ENCODE measurements at places on chromosomes 5 and 9.

DNA sequence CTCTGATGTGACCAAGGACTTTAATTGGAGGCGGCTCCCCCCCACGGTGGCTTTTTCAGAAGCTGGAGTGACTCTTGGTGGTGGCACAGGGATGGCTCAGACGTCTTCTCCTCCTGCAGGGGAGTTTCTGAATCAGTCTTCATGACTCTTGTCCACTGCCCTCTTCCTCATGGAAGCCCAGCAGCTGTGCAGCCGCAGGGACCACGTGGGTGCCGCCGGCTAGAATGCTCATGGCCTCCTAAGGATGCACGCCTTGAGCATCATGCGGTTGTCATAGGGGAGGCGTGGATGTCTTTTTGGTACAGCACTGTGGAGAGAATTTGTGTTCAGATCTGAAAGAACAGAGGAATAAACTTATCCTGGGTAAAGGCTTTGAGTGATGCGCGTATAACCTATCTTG, 1.3 kb downstream of the TEX53 start:
- no peak overlapping the region for H3K4me3 ChIP-seq
- H3K27me3 ChIP-seq = no peaks in the 10 kb centered on the region
- peaks cover 2% of the 10 kb centered on the region for H3K36me3 ChIP-seq
- no peak overlapping the region for H3K27ac ChIP-seq
- H3K4me1 ChIP-seq = peaks cover 4% of the 10 kb centered on the region

GRCh38 chr9:7827056-7827455, 27.5 kb upstream of the DMAC1 start:
- no peaks in the 10 kb centered on the region for H3K36me3 ChIP-seq
- peaks cover 5% of the 10 kb centered on the region for H3K27me3 ChIP-seq

DNA sequence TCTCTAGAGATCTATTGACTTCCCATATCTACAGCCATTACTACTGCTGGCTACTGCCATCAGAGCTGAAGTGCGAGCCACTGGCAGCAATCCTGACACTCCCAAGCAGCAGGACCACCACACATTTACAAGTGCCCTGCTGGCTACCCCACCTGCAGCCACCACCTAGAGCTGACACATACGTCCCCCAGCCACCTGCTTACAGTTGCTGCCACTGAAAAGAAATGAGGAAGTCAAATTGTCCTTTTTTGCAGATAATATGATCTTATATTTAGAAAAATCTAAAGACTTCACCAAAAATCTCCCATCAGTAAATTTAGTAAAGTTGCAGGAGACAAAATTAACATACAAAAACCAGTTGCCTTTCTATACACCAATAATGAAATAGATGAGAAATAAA, 48.4 kb downstream of the ZNF484 start:
- peaks cover 7% of the 10 kb centered on the region for H3K36me3 ChIP-seq
- H3K4me1 ChIP-seq = no peaks in the 10 kb centered on the region
- DNase-seq = no peak
- no peak overlapping the region for H3K4me3 ChIP-seq
- H3K27ac ChIP-seq = no peak overlapping the region
- H3K27me3 ChIP-seq = peaks cover 24% of the 10 kb centered on the region

- H3K4me3 ChIP-seq = no peak overlapping the region
- H3K27ac ChIP-seq = peak overlapping the region; percentile 24
- peaks cover 44% of the 10 kb centered on the region for H3K4me1 ChIP-seq
These were observed 91.9 kb downstream of the CEMIP2 start for GRCh38 chr9:71676460-71676859.

DNA sequence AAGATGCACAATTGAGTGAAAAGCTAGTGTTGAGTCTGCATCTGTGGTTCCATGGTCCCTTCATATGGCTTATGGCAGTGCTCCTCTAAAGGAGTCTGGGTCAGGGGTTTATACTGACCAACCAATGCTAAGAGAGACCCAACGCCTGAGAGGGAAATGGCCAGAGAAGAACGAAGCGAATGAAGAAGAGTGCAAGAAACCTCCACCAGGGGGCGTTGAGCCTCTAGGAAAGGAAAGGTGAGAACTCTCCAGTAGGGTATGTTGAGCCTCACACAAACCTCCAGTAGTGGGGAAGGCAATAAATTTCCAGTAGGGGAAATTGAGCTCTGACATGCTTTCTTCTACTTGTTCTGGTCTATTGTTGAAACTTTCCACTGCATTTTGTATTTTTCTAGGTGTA, 470.6 kb downstream of the PRDM9 start:
- no peaks in the 10 kb centered on the region for H3K36me3 ChIP-seq
- no peaks in the 10 kb centered on the region for H3K27me3 ChIP-seq
- no peaks in the 10 kb centered on the region for H3K4me1 ChIP-seq
- no peak for DNase-seq

DNA sequence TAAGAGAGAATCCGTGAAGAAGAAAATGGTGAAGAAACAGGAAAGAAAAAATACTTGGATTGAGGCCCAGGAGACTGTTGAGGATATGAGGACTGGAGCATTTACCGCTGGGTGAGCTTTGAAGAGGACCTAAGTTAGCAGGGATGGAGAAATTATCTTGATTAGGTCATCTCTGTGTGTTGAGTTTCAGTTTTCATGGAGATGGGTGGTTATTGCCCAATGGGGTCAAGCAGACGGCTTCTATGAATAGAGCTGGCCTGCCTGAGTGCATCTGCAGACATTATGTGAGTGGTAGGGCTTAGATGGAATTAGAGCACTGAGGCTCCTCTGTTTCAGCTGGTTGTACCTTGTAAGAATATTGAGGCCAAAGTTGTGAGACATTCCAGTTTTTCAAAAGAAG, 245.4 kb upstream of the FBXL7 start:
- DNase-seq = no peak
- peaks cover 4% of the 10 kb centered on the region for H3K4me1 ChIP-seq
- H3K36me3 ChIP-seq = no peaks in the 10 kb centered on the region
- H3K27me3 ChIP-seq = peaks cover 7% of the 10 kb centered on the region

- no peaks in the 10 kb centered on the region for H3K27me3 ChIP-seq
- peak overlapping the region; percentile 28 for H3K27ac ChIP-seq
- H3K4me1 ChIP-seq = peaks cover 16% of the 10 kb centered on the region
- no peak overlapping the region for H3K4me3 ChIP-seq
These were observed 22.0 kb upstream of the PTBP3 start for GRCh38 chr9:112355427-112355897.

DNA sequence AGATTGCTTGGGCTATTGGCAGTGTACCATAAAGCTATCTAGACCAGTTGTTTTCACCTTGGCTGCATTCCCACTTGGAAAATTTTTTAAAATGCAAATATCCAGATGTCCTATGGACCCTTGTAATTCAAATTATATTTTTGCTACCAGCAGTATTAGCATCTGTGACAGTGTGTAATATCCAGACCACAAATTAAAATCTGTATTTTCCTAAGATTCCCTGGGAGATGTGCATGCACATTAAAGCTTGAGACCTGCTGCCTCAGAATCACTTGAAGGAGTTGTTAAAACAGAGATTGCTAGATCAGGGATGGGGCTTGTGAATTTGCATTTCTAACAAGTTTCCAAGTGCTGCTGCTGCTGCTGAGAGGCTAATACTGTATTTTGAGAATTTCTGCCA, 381.2 kb upstream of the PDE4D start:
- peaks cover 7% of the 10 kb centered on the region for H3K27me3 ChIP-seq
- H3K36me3 ChIP-seq = no peaks in the 10 kb centered on the region

DNA sequence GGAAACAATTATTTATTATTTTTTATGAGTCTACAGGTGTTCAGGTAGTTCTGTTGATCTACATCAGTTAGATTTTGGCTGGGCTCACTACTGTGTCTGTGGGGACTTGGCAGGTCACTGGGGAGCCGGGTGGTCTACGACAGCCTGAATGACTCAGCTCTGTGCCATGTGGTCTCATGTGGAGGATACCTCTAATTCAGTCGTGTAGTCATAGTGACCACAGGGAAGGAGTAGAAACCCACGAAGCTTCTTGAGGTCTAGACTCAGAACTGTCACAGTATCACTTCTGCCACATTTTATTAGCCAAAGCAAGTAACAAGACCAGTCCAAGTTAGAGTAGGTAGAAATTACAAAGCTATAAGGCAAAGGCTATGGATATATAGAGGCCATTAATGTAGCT, 64.7 kb upstream of the GRAMD2B start:
- no peak for DNase-seq
- H3K4me1 ChIP-seq = peaks cover 7% of the 10 kb centered on the region
- no peaks in the 10 kb centered on the region for H3K36me3 ChIP-seq
- H3K4me3 ChIP-seq = no peak overlapping the region
- H3K27me3 ChIP-seq = no peaks in the 10 kb centered on the region

GRCh38 chr5:149038336-149039080, 24.4 kb downstream of the SH3TC2 start:
- H3K36me3 ChIP-seq = no peaks in the 10 kb centered on the region
- no peak overlapping the region for H3K27ac ChIP-seq

DNA sequence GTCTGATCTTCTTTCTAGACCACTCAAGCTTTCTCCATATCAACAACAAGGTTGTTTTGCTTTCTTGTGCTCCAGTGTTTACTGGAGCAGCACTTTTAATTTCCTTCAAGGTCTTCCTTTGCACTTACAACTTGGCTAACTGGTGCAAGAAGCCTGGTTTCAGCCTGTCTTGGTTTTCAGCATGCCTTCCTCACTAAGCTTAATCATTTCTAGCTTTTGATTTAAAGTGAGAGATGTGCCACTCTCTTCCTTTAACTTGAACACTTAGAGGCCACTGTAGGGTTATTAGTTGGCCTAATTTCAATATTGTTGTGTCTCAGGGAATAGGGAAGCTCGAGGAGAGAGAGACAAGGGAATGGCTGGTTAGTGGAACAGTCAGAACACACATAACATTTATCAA, 13.4 kb downstream of the AK3 start:
- peaks cover 12% of the 10 kb centered on the region for H3K36me3 ChIP-seq
- H3K27me3 ChIP-seq = no peaks in the 10 kb centered on the region
- no peak overlapping the region for H3K27ac ChIP-seq
- DNase-seq = no peak
- no peak overlapping the region for H3K4me3 ChIP-seq
- peaks cover 9% of the 10 kb centered on the region for H3K4me1 ChIP-seq

DNA sequence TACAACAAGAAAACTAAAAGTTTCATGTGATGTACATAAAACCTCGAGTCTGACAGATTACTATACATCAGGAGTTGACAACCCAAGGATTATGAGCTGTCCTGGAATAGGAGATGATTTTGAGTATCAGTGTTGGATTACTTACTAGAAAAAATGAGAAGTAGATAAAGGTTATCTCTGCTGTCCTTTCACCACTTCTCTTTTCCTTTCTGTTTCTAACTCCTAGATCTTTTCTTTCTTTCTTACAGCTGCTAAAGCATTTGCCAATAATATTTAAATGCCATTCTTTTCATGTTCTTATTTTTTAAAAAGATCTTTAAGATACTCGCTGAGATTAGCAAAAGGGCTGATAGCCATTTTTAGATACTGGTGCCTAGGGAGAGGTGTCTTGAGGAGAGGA, 14.8 kb downstream of the RBM27 start:
- no peak overlapping the region for H3K4me3 ChIP-seq
- peaks cover 15% of the 10 kb centered on the region for H3K36me3 ChIP-seq
- no peak overlapping the region for H3K27ac ChIP-seq
- DNase-seq = no peak

- no peaks in the 10 kb centered on the region for H3K27me3 ChIP-seq
- peaks cover 9% of the 10 kb centered on the region for H3K36me3 ChIP-seq
- DNase-seq = no peak
- peaks cover 10% of the 10 kb centered on the region for H3K4me1 ChIP-seq
- peak overlapping the region; percentile 14 for H3K27ac ChIP-seq
These were observed 39.2 kb downstream of the GRAMD2B start for GRCh38 chr5:126462239-126463014.

DNA sequence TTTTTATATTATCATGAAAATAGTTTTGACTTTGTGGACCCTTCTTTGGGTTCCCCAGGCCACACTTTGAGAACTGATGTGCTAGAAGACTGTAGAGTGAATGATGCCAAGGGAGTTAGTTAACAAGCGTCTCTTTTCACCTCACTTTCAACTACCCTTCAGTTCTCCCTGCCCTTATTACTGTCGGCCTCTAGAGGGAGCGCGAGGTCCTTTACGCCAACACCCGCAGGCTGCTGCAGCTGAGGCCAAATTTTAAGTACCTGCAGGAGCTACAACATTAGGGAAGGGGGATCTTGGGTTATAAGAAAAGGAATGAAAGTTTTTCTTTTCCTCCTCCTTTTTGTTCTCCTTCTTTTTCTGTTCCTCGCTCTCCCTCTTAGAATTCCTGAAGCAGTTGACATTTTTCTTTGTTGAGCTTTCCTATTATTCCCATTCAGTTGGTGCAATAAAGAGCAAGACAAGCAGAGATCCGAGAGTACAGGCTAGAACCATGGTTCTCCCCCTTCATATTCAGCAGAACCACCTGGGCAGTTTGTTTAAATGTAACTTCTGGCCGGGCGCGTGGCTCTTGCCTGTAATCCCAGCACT, 84.0 kb downstream of the ZFAND5 start:
- DNase-seq = peak; percentile 37
- H3K27ac ChIP-seq = no peak overlapping the region
- no peaks in the 10 kb centered on the region for H3K36me3 ChIP-seq
- no peaks in the 10 kb centered on the region for H3K4me1 ChIP-seq
- H3K27me3 ChIP-seq = peaks cover 1% of the 10 kb centered on the region

DNA sequence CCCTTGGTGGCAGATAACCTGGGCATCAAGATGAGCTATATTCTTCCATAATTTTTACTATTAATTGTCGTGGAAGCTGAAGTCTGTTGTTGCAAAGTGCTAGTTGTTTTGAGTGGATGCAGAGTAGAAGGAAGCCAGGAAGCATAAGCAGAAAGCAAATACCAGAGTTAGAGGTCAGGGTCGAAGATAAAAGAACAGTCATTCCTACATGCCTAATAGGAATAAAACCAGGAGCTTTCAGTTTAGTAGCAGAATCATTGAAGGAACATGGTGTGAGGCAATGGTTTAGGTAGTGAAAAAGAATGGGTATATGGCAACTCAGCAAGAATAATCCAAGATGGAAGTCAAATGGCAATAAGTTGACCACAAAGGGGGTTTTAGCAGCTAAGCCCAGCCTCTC, 121.6 kb upstream of the FST start:
- no peaks in the 10 kb centered on the region for H3K4me1 ChIP-seq
- H3K27me3 ChIP-seq = no peaks in the 10 kb centered on the region
- H3K27ac ChIP-seq = no peak overlapping the region
- no peak for DNase-seq
- H3K4me3 ChIP-seq = no peak overlapping the region

DNA sequence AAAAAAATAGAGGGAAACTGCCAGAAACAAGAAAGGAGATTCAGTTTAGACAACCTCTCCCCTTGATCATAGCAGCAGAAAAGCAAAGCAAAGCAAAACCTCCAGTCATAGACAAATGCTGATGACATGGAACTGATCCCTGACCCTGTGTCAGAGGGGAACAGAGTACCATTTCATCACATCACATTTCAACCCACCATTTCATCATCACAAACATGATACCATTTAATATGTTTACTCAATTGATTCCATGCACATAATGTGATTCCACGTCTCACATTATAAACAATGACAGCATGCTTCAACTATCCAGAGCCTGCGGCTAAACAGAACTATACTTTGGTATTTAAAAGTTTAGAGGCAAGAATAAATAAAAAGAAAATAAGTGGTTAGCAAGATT, 28.7 kb upstream of the ACOT12 start:
- H3K4me3 ChIP-seq = no peak overlapping the region
- H3K27ac ChIP-seq = peak overlapping the region; percentile 32
- H3K27me3 ChIP-seq = no peaks in the 10 kb centered on the region
- peaks cover 5% of the 10 kb centered on the region for H3K36me3 ChIP-seq
- peaks cover 15% of the 10 kb centered on the region for H3K4me1 ChIP-seq

- H3K4me1 ChIP-seq = no peaks in the 10 kb centered on the region
- H3K27me3 ChIP-seq = no peaks in the 10 kb centered on the region
- H3K36me3 ChIP-seq = no peaks in the 10 kb centered on the region
- no peak overlapping the region for H3K27ac ChIP-seq
- DNase-seq = no peak
- H3K4me3 ChIP-seq = no peak overlapping the region
These were observed 164.2 kb upstream of the PTGER4 start for GRCh38 chr5:40515476-40515875.

Measured in mesothelial cell of epicardium (in vitro differentiated cells).